ENCODE measurements at places on chromosomes 4 and X.

DNA sequence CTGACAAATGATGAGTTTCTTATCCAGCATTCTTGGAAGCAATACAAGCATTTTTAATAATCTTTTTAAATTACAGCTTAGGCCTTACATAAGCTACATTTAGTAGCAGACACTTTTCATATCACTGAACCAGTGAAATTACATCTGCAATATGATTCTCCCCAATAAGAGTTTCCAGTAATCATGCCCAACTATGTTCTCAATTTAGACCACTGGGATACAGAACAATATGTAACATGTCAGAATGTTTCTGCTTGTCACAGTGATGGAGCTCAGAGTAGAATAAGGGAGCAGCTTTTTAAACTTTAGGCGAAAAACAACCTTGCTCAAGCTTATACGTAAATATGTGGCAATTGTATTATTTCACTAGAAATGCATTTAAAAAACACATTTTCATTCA lies 1132.2 kb downstream of the FAT4 start:
- no peak for DNase-seq

DNA sequence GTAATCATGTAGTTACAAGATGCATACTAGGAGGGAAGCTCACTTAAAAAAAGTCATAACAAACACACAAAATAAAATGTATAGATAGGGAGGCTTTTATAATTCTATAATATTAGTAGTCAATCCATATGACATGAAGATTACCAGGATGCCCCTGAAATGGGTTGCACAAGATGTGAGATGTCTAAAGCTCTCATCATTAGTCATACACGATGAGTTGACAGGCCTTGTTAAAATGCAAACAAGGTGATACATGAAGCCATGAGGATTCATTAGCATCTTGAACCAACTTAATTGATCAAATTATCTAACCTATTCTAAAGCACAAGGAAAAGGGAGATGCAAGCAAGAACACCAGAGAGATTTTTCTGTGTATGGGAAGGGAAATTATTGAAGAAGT lies 470.2 kb downstream of the IQCM start:
- no peak for DNase-seq

DNA sequence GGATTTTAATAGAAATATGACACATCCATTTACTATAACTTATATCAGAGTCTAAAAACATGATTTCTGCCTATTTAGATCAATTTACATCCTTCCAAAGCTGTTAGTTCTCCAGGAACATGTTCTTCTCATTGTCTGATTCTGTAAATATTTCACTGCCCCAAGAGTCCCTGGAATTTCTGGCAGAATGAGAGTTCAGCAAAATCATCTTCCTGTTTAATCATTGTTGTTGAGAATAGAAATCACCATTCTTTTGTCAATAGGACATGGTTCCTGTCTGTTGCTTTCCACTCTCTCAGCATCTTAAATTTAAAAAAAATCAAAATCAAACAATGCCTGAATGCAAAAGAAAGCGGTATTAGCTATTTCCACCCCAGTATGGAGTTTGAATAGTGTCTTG lies 172.8 kb upstream of the FRMPD4 start:
- no peak for DNase-seq

DNA sequence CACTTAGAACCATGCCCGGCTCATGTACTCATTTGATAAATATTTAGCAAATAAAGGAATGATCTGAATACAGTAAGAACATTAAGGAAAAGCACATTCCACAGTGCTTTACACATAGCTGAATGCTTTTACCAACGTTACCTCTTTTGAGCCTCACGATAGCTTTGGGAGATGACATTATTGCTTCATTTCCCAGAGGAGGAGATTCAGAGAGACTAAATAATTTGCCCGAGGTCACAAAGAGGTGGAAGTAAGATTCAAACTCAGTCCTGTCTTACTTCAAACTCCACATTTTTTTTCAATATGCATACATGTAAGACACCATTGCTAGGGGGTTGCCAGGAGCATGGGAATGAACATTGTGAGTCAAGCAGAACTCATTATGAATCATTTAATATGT lies 538.5 kb downstream of the BCOR start:
- no peak for DNase-seq

DNA sequence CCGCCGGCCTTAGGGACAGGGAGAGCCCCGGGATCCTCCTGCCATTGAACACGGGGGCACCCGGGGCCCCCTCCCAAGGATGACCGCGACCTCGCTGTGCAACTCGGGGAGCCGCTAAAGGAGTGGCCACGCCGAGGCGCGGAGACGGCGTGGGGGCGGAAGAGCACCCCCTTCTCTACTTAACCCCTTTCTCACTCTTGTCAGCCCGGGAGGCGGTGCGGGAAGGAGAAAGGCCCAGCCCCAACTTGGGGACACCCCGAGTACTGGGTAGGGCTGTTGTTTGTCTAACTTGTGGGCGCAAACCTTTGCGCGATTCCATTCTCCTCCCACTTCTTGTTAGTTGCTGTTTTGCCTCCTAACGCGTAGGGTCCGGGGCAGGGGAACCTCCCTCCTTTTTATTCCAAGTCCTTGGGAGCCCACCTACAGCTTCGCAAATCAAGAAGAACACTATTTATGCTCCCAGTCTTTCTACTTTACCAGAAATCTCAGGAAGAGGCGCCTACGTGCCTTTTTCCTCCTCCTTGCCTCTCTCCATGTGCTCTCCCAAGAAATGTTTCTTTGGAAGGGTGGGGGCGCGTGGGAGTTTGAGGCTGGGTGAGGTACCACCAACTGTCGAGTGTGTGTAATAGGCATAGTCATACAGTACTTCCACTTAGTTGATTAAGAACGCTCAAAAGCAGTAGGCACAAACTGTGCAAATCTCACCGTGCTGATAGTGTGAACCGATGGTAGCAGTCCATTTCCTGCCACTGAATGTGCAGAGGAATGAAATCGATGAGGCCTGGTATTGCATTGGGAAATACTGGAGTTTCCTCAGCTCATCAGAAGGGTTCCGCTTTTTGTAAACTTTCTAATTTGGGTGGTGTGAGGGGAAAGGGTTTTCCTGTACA lies 813 bp downstream of the DIAPH2 start:
- DNase-seq: no peak

DNA sequence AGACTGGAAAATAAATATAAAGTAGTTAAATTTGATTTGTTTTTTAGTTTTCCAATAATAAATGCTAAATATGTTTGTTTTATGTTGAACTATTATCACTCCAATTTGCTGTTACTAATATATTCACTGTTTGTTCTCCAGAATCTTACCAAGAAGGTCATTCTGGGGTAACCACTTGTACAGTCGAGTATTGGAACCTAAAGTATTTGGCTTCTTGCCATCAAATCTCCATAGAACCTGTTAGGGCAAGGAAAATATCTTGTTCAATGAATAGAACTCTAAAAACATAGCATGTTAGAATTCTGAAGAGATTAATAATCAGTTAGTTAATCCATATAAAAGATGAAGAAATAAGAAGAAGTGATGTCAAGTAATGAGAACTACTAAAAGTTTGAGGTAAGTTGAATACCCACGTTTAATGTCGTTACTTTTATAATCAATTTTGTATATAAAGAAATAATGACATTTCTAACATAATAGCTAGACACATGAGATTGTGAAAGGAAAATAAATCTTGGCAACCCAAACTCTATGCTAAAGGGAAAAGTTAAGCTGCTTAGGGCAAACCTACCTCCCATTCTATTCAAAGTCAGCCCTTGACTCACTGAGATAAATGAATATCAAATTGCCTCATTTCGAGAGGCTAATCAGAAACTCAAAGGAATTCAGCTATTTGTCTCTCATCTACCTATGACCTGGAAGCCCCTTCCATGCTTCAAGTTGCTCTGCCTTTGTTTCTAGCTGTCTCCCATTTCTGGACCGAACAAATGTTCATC lies 15.3 kb downstream of the UGT2B15 start:
- DNase-seq: no peak

DNA sequence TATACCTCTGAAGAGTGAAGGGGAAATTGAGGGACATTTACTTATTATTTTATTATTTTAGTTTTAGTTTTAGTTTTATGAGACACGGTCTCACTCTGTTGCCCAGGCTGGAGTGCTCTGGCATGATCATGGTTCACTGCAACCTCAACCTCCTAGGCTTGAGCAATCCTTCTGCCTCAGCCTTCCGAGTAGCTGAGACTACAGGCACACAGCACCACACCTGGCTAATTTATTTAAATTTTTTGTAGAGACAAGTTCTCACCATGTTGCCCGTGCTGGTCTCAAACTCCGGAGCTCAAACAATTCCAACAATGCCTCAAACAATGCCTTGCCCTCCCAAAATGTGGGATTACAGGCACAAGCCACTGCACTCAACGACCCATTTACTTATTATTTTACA lies 68.4 kb upstream of the BMP2K start:
- DNase-seq: no peak

- DNase-seq: no peak
Measured at GRCh38 chrX:3046253-3047240, 5.3 kb downstream of the ARSF start.

DNA sequence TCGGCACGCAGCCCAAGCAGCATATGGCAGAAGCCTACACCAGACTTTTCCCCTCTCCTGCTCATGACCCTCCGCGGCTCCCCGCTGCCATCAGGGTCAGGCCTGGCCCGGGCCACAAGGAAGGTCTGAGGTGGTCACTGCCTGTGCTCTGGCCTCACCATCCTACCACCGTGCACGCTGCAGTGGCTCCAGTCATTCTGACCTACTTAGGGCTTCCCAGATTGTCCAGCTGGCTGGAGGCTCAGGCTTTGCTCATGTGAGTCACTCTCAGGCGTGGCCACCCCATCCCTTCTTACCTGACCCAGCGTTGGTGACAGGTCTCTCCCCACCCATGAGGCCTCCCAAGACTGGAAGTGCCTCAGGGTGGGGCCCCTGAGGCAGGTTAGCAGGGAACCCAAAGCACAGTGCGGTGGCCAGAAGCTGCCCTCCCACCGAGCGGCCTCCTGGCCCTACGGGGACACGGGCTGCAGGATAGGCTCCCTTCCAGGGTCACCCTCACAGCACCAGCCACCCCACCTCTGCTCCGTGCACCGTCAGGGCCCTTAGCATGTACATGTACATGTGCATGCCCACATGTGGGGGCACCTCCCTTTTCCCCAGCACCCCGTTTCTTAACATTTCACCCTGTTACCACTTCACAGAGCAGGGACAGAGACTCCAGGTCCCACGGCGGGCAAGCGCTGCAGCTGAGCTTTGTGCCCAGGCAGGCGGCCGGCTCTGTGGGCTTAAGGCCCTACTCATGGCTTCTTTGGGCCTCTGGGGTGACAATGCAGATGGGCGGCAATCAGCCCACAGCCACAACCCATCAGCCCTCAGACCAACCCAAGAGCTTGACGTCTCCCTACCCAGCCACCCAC lies 2.2 kb downstream of the TREX2 start:
- no peak for DNase-seq

DNA sequence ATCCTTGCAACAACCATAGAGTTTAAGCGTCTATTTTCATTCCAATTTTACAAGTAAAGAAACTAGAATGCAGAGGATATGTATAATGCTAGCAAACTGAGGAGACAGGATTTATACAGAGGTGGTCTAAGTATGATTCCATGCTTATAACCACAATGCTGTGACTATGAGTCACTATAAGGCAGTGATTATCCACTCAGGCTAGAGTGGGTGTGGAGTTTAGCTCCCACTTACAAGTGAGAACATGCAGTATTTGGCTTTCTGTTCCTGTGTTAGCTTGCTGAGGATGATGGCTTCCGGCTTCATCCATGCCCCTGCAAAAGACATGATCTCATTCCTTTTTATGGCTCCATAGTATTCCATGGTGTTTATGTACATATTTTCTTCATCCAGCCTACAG lies 41.6 kb upstream of the EDA2R start:
- DNase-seq: no peak

DNA sequence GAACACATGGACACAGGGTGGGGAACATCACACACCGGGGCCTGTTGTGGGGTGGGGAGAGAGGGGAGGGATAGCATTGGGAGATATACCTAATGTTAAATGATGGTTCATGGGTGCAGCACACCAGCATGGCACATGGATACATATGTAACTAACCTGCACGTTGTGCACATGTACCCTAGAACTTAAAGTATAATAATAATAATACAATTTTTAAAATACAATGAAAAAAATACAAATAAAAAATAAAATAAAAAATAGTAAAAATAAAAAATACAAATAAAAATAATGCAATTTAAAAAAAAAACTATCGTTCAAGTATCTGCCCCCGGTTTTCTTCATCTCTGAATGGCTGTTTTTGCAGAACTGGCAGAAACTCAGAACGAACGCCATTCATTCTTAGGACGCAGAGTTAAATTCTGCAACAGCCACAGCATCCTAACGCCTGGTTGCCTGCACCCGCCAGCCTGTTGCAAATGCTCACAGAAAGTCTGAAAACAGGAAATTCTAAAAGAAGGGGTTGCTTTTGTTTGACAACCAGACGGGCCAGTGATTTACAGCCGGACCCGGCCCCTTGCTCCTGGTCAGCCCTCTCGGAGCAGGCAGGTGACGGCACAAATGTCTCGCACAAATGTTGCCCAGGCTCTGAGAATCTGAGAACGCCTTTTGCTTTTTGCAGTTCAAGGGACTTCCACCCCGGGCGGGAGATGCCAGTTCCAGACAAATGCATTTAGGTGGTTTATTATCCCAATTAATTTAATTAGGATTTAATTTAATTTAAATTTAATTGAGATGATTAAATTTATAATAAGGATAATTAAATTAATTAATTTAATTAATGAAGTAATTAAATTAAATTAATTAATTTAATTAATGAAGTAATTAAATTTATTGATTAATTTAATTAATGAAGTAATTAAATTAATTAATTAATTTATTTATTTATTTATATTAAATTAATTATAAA lies 47.8 kb downstream of the CRLF2 start:
- no peak for DNase-seq

- DNase-seq: no peak
Measured at GRCh38 chr4:59553063-59553720, 1646.9 kb upstream of the ADGRL3 start.

DNA sequence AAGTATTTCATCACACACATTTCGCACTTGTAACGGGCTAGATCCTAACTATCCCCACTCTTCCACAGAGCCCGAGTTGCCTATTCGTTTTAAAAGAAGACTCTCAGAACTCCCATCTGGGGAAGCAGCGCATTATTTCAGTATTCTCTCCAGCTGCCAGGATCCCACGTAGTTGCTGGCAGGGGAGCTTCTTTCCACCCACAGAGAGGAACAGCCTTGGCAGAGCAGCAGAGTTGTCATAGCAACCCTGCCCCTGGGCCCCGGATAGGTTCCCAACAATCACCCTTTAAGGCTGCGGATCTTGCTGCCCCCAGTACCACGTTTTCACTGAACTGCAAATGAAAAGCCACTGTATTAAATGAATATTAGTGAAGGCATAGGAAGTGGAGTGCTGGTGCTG lies 106.7 kb downstream of the GPM6A start:
- DNase-seq: no peak

DNA sequence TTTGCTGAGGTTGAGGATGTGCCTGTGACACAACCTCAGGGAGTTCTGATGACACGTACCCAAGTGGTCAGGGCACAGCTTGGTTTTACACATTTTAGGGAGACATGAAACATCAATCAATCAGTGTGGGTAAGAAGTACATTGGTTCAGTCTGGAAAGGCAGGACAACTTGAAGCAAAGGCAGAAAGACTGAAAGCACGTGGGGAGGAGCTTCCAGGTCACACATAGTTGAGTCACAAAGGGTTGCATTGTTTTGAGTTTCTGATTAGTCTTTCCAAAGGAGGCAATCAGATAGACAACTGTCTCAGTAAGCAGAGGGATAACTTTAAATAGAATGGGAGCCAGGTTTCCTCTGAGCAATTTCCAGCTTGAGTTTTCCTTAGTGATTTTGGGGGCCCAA lies 1910.0 kb upstream of the AGA start:
- DNase-seq: no peak

Measured in T-helper 1 cell (primary cell).